ENCODE measurements at places on chromosomes 11 and 22.

GRCh38 chr11:117185736-117186430 is 7.3 kb downstream of the SIDT2 start:
- no peak for DNase-seq

- peak; percentile 59 for DNase-seq
Observed at GRCh38 chr22:39306456-39307361, 12.7 kb downstream of the RPL3 start.

- no peak for DNase-seq
Observed at GRCh38 chr22:22421392-22421791, 87.2 kb downstream of the ZNF280B start.

- DNase-seq, result no peak
Observed at GRCh38 chr11:93655581-93656255, 5.8 kb upstream of the CEP295 start.

GRCh38 chr11:114384487-114384886 is 15.8 kb downstream of the C11orf71 start:
- DNase-seq, result no peak

DNA sequence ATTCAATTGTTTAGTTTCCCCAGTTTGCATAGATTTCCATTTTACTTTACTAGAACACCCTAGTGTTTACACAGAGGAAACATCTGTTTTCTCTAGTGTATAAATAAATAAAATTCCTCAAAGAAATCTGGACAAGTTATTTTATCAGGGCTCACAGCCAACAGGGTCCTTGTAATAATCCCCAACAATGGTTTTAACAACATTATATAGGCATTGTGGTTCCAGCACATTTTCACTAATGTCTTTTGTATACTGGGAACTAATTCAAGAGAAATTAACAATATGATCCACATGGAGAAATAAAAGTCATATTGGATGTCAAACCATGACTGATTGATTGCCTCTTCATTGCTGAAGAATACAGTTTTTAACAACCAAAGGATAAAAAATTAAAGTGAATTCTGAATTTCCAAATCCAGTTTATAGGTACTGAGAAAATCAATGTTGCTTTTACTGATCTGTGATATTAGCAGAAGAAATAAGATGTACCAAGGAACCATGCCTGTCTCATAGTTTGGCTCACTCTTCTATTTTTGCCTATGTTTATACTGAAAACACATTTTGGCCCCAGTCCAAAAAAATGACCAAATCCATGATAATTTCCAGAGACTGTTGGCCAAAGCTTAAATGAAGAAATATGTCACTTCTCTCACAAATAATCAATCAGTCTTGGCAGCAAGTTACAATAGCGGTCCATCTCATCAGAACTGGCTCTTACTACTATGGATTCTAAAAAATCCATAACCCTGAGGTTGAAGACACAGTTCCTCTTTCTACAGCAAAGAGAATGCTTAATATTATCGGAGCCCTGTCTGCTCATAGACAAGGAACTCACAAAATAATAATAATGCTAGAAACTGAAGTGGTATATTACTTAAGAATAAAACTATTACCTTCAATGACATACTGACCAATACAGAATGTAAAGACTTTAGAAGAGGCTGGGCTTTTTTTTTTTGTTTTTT is 1.4 kb upstream of the MS4A13 start:
- DNase-seq, result no peak

DNA sequence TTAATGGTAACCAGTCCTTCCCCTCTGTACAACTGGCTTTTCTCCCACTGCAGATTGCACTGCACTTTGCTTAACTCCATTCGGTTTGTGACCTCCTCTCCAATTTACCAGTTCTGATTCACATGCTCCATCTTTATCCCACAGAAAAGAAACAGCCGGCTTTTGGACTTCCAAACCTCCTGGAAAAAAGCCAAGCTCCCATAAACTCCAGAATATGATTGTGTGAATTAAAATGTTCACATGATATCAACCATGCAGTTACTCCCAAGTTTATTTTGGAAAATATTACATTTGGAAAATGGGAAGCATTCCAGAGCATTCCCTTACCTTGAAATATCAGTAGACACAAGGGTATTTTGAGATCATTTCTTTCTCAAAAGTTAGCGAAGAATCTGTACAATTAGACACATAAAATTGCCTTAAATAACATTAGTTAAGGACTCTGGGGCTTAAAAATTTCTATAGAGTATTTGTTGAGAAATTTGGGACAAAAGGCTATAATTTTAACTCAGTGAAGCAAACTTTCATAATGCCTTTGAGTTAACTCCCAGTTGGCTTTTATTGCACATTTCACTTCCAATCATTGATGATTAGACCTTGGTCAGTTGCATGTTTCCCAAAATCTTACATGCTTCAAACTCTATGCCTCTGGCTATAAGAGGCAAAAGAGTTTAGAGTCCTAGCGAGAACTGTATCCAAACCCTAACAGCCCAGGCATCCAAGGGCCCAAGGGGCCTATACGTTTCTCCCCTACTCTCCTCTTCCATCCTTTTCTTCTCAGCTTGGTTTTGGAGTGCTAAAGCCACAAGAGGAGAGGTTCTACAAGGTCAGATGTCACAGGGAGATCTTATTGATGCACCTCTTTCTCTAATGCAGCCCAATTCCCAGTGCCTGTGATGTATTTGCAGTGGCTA is 23.6 kb upstream of the TMEM135 start:
- DNase-seq, result no peak

DNA sequence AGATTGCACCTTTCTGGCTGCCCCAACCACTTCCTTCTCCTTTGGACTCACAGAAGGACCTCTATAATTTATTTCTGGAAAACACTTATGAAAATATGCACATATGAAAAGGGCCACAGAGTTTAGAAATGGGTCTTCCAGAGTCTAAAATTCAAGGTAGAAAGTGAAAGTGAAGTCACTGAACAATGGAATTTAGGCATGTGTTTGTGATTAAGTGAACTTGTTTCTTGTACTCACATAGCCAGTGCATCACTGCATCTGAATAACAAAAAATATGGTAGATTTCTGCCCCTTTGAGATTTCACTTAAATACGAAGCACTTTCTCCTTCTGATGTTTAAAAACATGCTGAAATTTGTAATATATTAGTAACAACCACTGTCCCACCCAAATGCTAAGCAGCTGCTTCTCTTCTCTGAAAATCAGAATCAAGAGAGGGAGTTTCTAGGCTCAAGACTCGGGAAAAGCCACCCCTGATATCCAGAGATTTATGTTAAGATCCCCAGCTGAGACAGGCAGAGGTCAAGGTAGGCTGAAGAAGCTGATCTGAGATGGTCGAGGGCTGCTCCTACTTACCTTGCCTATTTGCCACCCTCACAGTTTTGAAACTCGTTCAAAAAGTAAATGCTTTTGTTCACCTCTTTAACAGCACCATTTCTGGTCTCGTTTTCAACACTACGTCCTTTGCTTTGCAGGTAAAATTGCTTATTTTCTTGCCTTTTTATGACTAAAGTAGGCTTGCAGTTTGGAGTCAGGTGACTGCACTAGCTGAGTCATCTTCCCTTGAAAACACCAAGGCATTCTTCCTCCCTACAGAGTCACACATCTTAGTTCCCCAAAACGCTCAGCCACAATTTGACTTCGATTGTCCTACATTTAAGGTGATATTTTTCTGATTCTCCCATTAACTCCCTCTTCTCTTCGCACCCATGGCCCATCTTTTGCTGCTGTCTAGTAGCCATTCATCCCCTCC is at the start of gene XKR3:
TSS of gene XKR3 (minus strand) at position 696 of the 972 bp plus-strand sequence. CDS start 17,338 bp downstream, outside the sequence.
- peak; percentile 1 for DNase-seq

- DNase-seq, result no peak
Observed at GRCh38 chr11:109547356-109548027, 125.5 kb downstream of the C11orf87 start.

GRCh38 chr11:78465169-78465942 is 47.7 kb upstream of the GAB2 start:
- peak; percentile 18 for DNase-seq
